ENCODE measurements at places on chromosomes 5 and 9.

DNA sequence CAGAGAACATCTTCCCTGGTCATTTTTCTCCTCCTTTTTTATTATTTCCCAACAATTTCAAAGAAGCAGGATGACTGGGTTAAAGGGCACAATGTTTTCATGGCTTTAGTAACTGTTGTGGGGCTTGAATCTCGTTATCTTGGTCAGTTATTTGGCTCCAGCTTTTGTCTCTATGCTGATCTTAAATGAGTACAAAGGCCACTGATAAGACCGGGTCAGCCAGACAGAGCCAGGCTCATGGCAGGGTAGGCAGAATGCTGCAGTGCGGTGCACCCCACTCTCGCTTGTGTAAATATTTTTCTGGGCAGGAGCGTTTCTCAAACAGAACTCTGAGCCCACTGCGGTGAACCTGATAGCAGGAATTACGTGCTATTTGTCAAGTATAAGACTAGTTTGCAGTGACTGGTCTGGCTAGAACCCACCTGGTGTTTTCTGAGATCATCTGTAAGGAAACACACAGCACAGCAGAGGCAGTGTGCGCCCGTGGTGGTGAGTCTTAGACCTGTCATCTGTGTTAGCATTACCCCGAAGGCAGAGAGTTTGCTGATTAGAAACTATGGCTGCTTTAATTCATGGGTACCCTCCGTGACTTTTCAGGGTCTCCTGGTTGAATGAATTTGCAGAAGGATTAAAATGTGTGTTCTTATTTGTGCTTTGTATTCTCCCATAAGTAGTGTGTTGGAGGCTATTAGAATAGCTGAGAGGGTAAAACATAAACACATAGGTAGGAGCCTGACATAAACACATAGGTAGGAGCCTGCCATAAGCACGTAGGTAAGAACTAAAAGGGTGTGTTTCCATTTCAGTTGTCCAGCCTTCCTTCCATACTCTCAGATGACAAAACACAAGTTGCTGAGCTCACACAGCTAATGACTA lies 158.6 kb upstream of the DMRT1 start:
- DNase-seq: no peak

- DNase-seq: no peak
Observed at GRCh38 chr5:132019337-132019736, 7.9 kb upstream of the ACSL6 start.

GRCh38 chr5:71748360-71748759 lies 29.3 kb downstream of the CARTPT start:
- no peak for DNase-seq

GRCh38 chr9:114491430-114492003 lies 13.8 kb downstream of the WHRN start:
- no peak for DNase-seq

DNA sequence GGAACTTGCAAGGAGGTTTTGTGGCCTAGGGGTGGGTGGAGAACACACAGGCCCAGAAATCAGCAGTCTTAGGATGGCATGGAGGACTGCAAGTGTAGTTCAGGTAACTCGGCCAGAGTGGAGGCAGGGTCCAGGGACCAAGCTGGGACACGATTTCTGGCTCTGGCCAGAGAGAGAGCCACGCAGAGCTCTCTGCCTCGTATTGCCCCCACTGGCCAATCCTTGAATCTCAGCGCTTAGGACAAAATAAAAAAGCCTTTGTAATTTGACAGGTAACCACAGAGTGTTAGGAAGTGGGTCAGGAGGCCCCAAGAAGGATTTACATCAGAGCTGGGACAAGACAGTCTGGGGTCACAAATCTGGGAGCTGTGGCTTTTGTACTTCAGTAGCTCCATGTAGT lies 11.7 kb downstream of the MAP3K1 start:
- DNase-seq: no peak

- DNase-seq: no peak
Observed at GRCh38 chr9:127521919-127522304, 70.6 kb downstream of the LRSAM1 start.

GRCh38 chr5:149546974-149547373 lies 4.3 kb downstream of the CSNK1A1 start:
- no peak for DNase-seq

- DNase-seq: no peak
Observed at GRCh38 chr9:106421772-106422171, 441.2 kb upstream of the ZNF462 start.

GRCh38 chr9:6214903-6215302 lies 704 bp upstream of the IL33 start:
- DNase-seq: no peak

- DNase-seq: no peak
Observed at GRCh38 chr5:83364312-83365299, 106.9 kb upstream of the VCAN start.

DNA sequence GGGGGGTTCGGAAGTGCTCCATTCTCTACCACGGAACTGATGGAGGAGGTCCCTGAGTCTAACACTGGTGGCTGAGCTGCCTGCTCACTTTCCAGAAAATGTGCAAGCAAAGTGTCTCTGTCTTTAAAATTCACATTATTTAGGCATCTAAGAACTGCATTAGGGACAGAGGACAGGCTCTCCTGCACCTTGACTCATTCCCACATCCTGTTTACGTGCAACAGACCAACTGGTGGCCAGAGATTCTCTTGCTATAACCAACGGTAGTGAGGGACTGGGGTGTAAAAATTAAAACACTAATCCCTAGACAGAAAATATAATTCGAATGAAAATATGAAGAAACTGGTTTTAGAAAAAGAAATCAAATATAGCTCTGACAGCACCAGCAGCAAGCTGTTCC lies 320.9 kb downstream of the IRX2 start:
- DNase-seq: no peak

GRCh38 chr9:113480612-113481011 lies 17.1 kb downstream of the RGS3 start:
- no peak for DNase-seq

DNA sequence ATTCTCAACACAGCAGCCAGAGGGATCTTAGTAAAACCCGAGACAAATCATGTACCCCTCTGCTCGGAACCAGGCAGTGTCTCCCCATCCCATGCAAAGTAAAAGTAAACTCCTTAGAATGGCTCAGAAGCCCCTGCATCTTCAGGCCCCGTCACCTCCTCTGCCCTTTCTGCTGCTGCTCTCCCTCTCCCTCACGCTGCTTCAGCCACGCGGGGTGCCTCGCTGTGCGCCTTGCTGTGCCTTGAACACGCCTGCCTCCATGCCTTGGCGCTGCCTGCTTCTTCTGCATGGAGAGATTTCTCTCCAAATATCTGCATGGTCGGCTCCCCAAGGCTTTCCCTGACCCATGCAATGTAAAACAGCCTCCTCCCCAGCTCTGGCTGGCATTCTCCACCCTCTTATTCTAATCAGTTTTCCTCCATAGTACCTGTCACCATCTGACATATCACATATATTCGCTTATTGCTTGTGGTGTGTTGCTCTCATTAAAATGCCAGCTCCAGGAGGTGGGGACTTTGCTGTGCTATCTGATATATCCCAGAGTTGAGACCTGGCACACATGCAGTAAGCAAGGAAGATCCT lies 8.0 kb downstream of the GPRIN1 start:
- DNase-seq: no peak

DNA sequence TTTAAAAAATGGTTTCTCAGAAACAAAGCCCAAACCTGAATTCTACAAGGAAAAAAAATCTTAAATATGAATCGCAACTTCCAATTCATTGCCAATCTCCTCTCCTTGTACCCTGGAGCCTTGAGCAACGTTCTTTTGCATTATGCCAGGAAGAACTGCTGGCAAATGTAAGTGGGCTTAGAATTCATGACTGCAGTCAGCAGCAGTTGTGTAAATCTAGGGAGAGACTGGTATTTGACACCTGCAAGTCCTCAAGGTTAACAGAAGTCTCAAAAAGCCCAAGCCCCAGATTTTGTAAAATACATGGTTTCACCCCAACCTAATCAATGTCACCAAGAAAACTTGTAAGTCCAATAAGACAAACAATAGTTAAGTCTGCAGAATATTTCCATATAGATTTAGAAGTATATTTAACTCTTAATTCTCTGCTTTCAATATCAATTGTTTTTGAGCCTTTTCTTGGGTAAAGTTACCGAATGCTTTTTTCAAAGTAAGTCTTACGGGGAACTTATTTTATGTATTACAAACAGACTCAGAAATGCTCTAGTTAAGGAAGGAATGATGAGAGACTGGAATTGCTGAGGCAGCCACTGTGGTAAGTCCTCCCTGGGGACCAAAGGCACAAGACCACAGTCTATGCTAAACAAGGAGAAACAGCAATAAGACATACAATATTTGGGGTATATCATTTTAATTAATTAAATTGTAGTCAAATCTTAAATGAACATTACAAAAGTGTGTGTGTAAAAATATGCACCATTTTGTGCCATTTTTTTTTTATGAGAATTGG lies 31.3 kb downstream of the ELL2 start:
- DNase-seq: no peak

DNA sequence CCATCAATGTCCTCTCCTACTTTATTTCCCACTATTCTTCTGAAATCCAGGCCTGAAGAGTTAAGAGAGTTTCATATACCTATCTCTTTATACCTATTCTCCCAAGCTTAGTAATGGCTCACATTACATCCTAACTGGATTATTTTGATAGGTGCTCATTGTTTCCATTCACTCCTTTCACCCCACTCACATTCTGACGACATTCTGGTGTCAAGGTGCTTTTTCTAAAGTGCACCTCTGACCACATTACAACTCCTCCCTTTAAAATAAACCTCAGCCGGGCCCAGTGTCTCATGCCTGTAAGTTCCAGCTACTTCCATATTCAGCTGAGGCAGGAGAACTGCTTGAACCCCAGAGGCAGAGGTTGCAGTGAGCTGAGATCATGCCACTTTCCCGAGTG lies 417.1 kb downstream of the BNC2 start:
- DNase-seq: no peak

DNA sequence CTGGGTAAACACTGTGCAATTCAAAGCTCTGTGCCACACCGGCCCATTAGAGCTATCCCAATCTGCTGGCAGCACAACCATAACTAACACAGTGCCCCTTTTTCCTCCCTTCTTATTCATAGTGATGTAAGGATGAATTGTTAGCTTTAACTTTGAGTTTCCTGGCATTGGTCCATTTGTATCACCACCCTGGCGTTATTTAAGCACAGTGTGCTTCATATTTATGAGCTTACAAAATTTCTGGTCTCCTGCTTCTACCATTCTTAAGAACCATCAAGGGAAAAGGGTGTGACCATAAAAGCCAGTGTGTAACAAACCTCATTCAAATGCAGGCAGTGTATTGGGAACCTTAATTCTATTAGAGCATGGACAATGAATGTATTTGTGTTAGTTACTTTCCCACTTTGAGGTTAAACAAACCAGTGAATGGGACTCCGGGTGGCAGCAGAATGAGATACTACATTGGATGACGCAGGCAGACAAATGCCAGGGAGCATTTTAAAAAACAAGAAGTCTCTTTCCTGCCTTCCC lies 222.6 kb downstream of the TMEM161B start:
- DNase-seq: no peak

DNA sequence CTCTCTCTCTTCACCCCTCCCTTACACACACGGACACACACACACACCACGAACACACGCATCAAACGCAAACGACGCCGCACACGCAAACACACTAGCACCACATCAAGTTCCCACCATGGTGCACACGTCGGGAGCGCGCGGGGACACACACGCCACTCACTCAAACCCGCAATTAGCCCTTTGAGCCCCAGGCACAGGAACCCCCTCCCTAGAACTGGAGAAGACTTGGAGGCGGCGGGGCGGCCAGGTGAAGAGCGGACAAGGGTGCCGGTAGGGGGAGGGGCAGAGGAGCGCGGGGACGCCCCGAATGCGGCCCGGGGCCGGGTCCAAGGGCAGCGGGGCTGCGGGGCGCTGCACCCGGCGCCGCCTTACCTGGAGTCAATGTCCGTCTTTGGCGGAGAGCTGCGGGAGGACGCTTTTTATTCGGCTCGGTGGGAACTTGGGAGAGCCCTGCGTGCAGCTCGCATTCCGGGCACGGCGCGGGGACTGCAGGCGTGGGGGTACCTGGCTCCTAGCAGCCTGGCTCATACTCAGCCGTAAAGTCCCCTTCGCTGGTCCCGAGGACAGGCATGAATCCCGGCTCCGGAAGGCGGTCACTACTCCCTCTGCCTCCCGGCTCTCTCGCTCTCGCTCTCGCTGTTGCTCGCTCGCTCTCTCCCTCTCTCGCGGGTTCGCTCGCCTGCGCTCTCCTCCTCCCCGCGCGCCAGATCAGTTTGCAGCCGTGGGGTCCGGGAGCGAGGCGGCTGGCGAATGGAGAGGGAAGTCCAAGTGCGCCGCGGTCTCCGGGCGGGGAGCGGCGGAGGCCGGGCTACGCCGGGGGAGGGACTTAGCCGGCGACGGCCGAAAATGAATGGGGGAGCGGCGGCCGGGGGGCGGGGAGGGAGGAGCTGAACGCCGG lies at the start of gene BRINP1:
TSS of gene BRINP1 (minus strand) at position 755 of the 901 bp plus-strand sequence. CDS start 56,080 bp downstream, outside the sequence.
- DNase-seq: no peak

GRCh38 chr5:75042522-75042921 lies 9.8 kb downstream of the GCNT4 start:
- no peak for DNase-seq

DNA sequence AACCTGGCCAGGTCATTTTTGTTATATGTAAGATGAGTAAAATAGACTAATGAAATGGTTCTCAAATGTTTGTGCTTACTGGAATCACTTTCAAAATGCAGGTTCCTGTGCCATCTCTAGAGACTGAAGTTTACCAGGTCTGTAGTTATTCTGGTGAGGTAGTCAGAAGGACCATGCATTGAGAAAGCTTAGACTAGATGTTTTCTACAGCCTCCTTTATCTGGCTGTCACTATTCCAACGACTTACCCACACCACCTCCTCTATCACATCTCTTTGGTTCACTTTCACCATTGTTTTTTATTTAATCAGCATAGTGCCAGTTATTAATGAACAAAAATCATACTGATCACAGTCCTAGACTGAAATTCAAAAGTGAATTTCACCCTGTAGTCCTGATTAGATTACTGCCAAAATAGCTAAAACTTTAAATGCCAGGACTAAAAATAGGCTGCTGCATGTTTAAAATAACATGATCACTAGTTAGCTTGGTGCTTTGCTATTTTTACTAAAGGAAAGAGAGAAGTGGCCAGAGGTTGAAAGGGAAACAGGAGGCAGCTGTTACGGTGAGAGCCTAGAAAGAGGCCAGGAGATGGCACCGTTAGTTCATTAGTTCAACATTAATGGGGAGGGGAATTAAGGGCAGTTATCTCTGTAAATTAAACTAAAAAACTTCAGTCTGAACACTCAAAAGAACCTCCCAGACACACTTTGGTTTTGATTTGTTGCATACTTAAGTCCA lies 13.9 kb upstream of the FNIP1 start:
- no peak for DNase-seq

- DNase-seq: no peak
Observed at GRCh38 chr9:79809931-79810330, 238.2 kb downstream of the TLE4 start.

GRCh38 chr5:126947146-126948010 lies 83.0 kb downstream of the MARCHF3 start:
- DNase-seq: no peak

DNA sequence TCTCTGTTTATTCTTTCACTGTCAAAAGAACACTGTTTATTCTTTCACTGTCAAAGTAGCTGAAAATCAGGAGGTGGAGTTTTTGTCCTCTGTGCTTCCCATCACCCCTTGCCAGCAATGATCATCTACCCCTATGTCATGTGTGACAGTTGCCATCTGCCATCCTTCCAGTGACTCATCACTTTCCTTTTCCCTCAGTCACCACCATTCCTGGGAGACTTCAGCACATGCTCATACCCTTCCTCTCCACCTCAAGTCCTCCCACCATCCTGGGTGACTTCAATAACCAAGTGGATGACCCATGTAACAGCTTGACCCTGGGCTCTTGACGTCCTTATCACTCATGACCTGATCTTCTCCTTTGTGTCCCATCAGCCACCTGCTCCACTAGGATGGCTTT lies 43.3 kb upstream of the RASEF start:
- DNase-seq: no peak

GRCh38 chr9:76559286-76559685 lies 100.3 kb downstream of the GCNT1 start:
- no peak for DNase-seq

All from CD4-positive, alpha-beta T cell treated with Interleukin-6 at 100 ng/mL for 8 hours (primary cell).